ENCODE measurements at places on chromosomes 6 and 20. TPM values are rescaled to one million over a fixed set of nuclear protein-coding genes. Genes with fewer than 3 reads are reported as not detected.

The LTV1 gene
- 41.0 TPM for polyA plus RNA-seq

The OPRM1 gene
- polyA plus RNA-seq, result 0.05 TPM

The FAM110A gene
- polyA plus RNA-seq, result 25.3 TPM

The CFB gene
- 1.0 TPM for polyA plus RNA-seq

The SMIM26 gene
- 83.1 TPM for polyA plus RNA-seq

The CDH4 gene
- 1.2 TPM for polyA plus RNA-seq

The PHACTR3 gene
- polyA plus RNA-seq, result 5.5 TPM

The CASS4 gene
- 7.0 TPM for polyA plus RNA-seq

The PRSS16 gene
- polyA plus RNA-seq, result 0.27 TPM

The OPRL1 gene
- 1.1 TPM for polyA plus RNA-seq

The NFATC2 gene
- polyA plus RNA-seq, result 4.0 TPM

The CCR6 gene
- polyA plus RNA-seq, result not detected

All from forelimb muscle (tissue), 1 donor.